Kidney glomerular epithelial cell (primary cell): ENCODE measurements at places on chromosomes 2 and 18.

GRCh38 chr2:104816143-104816542 lies 37.8 kb upstream of the POU3F3 start:
- no peak for DNase-seq

- DNase-seq: no peak
Observed at GRCh38 chr18:74137920-74138538, 9.6 kb downstream of the FBXO15 start.

DNA sequence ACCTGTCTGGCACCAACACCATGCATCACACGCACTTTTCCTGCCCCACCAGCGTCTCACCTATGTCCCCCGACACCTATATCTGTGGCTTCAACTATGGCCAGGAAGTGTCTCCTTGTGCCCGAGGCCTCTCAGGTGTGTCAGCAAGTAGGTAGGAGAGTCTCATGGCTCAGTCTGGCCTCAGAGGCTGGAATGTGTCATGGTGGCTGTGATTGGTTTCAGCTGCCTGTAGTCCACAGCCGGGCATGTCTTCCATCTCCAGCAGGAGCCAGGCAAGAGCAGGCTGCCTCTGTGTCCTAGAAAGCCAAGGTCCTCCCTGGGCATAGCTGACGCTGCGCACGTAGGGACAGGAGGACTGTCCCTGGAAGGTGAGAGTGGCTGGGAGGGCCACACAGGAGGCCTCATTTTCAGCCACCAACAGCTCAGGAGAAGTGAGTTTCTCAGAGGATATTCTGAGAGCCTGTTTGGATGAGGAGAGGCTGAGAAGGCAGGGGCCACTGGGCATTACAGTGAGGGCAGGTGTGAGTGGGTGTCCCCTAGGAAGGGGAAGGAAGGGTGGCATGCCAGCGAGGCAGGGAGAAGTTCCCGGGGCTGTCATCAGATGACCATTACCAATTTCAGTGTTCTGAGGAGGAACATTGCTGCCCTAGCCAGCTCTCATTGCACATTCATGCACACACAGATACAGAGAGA lies 47.2 kb downstream of the SDC1 start:
- DNase-seq: no peak

- DNase-seq: no peak
Observed at GRCh38 chr2:119734047-119734446, 25.7 kb upstream of the PTPN4 start.

DNA sequence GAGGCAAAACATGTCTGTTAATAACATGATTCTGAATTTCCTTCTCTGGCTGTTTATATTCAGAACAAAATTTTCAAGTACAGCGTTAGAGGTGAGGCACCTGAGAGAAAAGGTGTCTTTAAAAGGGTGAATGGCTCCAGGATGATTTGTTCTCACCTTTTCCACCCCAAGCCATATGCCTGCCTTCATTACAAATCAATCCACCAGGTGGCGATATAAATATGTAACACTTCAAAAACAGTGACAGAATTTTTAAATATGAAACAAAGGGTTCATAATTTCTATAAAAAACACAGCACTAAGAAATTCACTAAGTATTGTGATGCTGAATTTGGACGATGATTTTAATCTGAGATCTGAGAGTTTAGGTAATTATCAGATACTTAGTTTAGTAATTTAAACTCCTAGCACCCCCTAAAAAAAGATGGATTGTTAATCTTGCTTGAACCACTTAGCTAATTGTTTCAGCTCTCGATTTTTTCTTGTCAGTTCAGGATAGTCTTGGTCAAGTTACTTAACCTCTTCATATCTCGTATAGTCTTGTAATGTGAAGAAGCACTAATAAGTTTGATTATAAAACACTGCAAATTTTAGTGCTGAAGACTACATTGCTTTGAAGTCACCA lies 528.8 kb downstream of the CPS1 start:
- DNase-seq: peak; percentile 31

- peak; percentile 49 for DNase-seq
Observed at GRCh38 chr2:113136828-113137775, 9.7 kb downstream of the IL1RN start.

GRCh38 chr2:95208106-95208505 lies 785 bp downstream of the ZNF892 start:
- no peak for DNase-seq

DNA sequence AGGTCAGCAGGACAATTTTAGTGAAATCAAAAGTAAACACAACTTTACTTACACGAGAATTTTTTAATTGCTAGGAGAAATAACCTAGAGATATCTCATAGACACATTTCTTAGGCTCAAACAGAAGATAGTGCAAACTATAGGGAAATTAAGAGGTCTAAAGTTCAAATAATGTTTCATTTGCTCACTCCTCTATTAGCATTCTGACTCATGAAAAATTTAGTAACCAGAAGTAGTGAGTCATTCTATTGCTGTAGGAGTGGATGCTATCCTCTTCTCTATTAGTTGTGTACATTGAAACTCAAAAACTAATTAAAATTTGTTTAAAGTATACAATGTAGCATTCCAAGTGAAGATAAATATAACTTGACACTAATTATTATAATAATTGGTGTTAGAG lies 908.3 kb upstream of the TMEFF2 start:
- DNase-seq: peak; percentile 47
